NCI-H1930 (cell line): ENCODE measurements at places on chromosomes 5 and 9.

- DNase-seq, result no peak
Observed at GRCh38 chr9:88237479-88237961, 99.2 kb upstream of the SPATA31C2 start.

DNA sequence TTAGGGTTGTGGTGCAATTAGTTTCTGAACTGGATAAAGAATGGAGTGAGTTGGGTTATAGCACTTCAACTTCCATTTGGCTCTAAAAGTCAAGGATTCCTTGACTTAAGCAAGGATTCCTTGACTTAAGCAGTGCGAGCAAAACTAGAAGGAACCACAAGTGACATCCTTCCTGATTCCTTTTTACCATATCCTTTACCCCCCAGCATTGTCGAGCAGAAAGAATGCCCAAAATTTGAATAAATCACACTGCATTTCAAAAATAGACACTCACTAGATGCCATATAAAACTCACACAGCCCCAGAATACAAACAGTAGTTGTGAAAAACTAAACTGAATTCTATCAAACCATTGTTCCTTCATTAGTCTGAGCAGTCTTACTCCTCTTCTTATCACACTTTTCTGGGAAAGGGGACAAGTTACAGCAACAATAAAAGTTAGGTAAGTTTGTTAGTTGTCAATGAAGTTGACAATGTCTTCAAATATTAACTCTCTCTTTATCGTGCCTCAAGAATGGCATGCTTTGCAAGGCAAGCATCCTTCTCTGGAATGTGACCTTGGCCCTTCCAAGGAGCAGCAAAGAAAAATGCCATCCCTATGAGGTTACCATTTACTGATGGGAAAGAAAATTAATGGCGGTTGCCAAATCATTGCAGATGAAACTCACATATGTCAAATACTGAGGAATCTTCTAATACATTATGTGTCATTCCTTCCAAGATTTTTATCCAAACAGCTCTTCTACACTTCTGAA, 273.3 kb upstream of the ANKRD55 start:
- no peak for DNase-seq

DNA sequence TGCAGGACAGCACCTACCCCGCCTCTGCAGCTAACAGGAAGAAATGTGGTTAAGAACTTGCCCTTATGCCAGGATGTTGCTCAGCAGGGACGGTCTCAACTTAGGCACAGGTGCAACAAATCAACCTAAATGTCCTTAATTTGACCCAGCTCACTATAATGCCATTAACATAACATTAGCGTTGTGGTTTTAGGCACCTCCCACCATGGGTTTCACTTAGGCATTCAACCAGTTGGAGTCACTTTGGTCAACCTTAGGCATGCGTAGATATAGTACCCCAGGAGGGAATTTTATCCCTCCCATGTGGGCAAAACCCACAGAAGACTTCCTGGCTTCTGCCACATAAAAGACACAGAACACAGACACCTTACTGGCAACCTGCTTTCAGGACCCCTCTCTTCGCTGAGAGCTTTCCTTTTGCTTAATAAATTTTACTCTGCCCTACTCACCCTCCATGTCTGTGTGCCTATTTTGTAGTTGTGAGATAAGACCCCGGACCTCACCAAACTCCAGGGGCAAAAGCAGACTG, 8.7 kb upstream of the ERAP1 start:
- DNase-seq, result no peak

DNA sequence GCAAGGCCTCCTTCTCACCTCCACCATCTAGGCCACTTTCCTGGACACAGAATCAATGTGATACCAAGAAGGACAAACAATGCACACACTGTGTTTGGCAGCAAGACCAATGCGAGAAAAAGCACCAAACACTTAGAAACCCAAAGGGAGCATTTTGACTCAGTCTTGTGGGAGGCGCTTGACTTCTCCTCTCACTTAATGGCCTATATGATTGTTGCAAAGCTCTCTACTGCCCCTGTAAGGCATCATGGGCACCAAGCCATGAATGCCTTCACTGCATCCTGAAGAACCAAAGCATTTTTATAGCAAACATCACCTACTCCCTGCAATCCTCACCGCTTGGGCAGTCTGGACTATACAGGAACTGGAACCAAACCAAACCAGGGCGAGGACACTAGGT, 57.5 kb downstream of the CDH6 start:
- no peak for DNase-seq
